ENCODE measurements at places on chromosomes 7 and 10.
A peak's percentile ranks its signal among the peaks of the same experiment; 100 is the strongest.

DNA sequence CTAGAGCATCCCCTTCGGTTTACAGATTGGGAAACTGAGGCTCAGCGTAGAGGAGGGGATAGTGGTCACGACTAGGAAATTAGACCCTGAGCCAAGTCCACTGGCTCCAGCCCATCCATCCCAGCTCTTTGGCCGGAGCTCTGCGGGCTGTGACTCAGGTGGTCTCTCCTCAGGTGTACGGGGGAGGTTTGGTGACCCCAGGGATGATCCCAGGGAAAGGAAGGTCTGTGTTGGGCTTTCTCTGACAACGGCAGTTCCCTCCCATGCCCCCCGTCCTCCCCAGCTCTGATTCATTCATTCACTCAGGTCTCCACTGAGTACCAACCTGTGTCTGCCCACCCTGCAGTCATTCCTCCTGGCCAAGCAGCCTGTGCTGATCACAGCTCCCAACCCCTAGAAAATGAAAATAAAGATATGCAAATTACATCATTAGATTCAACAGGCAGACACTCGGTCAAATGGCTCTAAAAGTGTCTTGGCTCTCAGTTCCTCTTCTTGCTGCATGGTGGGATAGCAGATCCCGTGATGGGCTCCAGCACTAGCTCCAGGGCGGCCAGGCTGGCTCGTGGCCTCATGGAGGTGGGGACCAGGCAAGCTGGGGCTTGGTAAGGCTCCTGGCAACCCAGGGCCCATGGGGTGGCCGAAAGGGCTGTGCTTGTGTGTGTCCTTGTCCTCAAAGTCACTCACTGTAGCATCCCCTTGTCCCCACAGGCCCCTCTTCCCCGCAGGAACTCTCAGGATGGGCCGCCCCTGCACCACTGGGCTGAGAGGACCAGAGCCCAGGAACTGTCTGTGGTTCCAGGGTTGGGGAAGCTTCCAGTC lies 37.8 kb downstream of the CLRN3 start:
- no peak for DNase-seq

DNA sequence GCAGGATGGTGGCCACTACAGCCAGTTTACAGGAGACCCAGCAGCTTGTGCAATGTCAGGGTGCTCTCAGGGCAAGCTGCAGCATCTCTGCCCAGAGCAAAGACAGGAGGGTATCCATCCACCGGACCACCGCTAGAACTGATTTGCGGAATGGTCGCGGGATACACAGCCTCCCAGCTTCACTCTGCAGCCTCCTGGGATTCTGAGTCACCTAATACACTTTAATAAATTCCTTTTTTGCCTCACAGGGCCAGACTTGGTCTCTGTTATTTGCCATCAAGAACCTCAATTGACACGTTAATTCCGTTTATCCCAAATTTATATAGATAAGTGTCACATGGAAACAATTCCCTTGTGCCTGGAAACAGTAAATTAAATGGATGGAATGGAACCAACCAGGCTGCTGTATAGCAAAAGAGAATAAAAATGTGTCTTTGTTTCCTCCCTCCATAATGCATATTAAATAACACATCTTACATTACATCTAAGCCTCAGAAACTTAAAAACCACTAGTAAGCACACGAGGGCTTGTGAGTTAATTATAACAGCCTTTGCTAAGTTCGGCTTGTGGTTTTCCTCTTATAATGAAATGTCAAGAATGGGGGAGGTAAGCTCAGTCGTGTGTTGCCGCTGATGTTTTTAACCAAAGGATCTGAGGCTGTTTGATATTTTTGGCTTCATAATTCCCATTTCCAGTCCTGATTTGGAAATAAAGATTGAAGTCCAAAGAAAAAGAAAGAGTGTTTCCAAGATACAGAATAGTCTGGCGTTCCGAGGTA lies 52.1 kb downstream of the ADRB1 start:
- DNase-seq: no peak

- DNase-seq: no peak
Measured at GRCh38 chr7:28685644-28686417, 272.3 kb downstream of the TRIL start.

GRCh38 chr7:22867003-22867402 lies 44.4 kb upstream of the TOMM7 start:
- DNase-seq: no peak

- DNase-seq: no peak
Measured at GRCh38 chr10:68435803-68436202, 28.7 kb upstream of the RUFY2 start.

GRCh38 chr7:107048783-107049418 lies 4.4 kb downstream of the PRKAR2B start:
- DNase-seq: no peak

GRCh38 chr7:129840757-129841156 lies 112.0 kb downstream of the UBE2H start:
- DNase-seq: no peak

DNA sequence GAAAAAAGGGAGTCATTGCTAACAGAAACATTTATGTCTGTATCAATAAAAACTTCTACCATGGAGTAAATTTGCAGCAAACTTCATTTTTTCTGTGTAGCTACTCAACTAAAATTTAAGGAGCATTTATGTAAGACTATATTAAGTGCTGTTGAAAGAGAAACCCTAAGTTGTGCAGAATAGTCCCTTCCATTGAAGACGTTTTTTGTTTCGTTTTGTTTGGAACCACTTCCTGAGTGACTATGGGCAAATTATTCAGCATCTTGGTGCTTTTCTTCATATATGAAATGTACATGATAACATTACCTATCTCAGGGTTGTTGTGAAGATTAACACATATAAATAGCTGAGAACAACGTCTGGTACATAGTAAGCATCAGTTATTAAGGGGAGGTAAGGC lies 24.3 kb downstream of the SEM1 start:
- no peak for DNase-seq

DNA sequence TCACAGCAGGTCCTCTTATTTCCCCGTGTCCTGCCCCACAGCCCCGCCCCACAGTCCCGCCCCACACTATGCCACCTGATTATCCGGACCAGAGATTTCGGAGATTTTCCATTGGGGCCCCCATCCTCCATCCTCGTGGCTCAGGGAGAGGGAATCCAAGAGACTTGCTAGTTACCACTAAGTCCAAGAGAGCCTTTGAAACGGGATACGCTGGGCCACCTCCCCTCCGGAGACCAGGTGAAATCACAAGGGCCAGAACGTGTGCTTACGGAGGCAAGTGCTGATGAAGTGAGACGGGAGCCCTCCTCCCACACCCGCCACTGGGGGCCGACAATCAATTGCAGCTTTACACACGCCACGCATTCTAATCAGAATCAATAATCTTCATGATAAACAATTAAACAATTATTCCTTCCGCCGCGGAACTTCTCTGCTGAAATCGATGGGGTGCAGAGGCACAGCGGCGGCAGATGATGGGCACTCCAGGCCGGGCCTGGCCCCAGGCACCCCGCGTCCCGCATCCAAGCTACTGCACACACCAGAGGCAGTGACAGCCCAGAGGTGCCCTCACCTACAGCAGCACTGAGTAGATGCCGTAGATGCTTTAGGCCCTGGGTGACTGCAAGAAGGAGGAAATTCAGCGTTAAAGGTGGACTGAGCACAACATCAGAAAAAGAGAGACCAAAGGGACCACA lies 534.0 kb upstream of the FOXK1 start:
- peak; percentile 57 for DNase-seq
